Kasumi-1 (cell line): ENCODE measurements at places on chromosomes 13 and 19.

DNA sequence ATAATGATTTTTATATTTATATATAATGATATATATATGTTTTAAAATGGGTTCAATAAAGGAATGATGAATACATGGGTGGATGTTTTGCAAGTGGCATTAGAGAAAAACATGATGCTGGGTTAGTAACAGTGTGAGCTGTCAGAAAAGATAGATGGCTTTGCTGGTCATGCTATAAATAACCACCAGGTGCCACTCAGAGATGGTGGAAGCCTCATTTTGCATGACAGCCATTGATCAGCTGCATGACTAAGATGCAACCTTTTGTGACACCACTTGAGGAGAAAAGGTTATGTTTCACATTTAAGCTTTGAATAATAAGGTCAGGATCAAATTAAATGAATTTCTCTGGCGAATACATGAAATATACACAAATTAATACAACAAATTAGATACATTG lies 737.7 kb downstream of the PCDH9 start:
- DNase-seq, result no peak

GRCh38 chr19:8569066-8569771 lies 8.0 kb downstream of the MYO1F start:
- peak; percentile 93 for DNase-seq

DNA sequence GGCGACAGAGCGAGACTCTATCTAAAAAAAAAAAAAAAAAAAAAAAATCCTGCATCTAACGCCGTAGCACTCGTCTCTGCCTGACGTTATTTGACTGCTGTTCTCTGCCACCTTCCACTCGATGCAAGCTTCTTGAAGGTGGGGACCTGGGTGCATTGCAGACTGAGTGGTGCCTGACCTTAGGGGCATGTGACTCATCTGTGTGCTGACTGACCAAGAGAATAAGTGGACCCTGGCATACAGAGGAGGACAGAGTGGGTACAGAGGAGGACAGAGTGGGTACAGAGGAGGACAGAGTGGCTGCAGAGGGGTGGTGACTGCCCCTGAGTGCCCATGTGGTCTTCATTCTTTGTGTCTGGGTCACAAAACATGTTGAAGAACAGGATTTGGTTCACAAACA lies 7.6 kb downstream of the WTIP start:
- no peak for DNase-seq

DNA sequence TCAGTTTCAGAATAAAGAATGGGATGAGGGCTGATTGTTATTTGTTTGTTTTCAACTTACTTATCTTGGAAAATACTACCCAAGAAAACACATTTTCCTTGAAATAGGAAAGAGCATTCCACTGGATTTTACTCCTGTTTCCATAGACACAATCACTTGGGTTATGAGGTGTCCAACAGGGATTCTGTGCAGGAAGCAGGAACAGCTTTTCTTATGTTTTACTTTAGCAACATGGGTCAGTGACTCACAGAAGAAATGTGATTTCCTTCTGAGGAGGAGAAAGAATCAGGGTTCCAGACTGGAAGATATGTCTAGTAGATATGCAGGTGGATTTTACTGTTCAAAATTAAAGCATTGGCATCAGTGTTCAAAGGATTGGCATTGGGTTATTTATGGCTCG lies 180.8 kb upstream of the GPC6 start:
- no peak for DNase-seq

DNA sequence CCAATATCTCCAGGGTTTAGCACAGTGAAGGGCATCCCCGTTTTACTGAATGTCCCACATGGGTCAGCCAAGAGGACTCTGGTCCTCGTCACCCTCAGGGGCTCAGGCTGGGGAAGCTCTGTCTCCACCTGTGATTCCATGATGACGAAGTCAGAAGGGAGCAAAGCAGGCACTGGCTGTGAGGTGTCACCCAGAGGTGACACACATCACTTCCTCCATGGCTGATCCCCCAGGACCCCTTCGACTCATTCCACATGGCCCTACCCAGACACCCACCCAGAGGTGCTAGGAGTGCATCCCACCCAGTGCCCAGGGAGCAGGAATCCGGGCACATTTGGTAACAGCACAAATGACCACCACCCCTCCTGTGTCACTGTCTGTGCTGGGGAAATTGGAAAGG lies 145.2 kb upstream of the VSTM2B start:
- DNase-seq, result no peak

DNA sequence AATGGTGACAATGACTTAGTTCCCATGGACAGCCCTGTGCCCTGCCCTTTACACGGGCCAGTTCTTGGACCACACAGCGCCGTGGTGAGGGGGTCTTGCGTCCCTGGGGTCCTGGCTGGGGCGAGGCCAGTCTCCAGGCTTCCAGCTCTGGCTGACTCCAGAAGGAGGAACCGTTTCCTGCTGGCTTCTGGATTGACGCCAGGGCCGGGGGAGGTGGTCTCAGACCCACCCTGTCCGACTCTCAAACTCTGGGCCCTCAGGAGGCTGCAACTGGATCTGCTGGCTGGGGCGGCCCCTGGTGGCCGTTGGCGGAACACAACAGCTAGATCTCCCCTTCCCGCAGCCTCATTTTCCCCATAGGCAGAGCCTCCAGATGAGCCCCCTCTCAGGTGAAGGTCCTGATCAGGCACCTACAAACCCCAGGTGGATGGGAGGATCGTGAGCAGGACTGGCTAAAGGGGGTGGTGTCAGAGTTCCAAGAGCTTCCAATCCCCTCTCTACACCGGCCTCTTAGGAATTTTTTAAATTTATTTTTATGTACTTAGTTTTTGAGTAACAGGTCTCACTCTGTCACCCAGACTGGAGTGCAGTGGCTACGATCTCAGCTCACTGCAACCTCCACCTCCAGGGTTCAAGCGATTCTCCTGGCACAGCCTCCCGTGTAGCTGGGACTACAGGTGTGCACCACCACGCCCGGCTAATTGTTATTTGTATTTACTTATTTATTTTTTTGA lies 8.0 kb downstream of the CCDC194 start:
- DNase-seq, result peak; percentile 63

GRCh38 chr19:29214411-29214810 lies 1.5 kb upstream of the UQCRFS1 start:
- DNase-seq, result no peak
